ENCODE measurements at places on chromosomes 16 and 17. TPM values are rescaled to one million over a fixed set of nuclear protein-coding genes. Genes with fewer than 3 reads are reported as not detected.

DNA sequence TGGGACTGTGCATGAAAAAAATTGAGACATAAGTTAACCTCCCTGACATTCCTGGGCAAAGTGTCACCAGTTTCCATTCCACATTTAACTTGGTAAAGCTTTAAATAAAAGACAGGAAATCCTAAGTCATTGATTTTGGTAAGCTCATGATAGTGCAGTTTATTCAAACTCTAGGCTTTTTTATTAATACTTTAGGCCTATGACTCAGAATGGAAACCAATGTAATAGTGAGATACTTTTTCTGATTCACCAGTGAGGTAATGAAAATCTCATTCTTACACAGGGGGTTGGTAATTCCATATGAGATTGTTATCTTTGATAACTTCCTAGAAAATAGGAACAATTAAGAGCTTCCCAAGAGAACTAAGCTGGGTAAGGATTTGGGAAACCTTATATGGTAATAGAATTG lies 91.1 kb downstream of the NLK start:
- no peak overlapping the region for H3K27ac ChIP-seq
- peaks cover 12% of the 10 kb centered on the region for H3K36me3 ChIP-seq
- H3K4me3 ChIP-seq = no peak overlapping the region
- H3K4me1 ChIP-seq = no peaks in the 10 kb centered on the region
- no peak for DNase-seq

GRCh38 chr17:61487989-61488595 lies 35.9 kb downstream of the TBX4 start:
- no peaks in the 10 kb centered on the region for H3K27me3 ChIP-seq
- no peak overlapping the region for H3K4me3 ChIP-seq
- DNase-seq = no peak
- H3K4me1 ChIP-seq = no peaks in the 10 kb centered on the region
- H3K27ac ChIP-seq = no peak overlapping the region
- H3K36me3 ChIP-seq = no peaks in the 10 kb centered on the region

DNA sequence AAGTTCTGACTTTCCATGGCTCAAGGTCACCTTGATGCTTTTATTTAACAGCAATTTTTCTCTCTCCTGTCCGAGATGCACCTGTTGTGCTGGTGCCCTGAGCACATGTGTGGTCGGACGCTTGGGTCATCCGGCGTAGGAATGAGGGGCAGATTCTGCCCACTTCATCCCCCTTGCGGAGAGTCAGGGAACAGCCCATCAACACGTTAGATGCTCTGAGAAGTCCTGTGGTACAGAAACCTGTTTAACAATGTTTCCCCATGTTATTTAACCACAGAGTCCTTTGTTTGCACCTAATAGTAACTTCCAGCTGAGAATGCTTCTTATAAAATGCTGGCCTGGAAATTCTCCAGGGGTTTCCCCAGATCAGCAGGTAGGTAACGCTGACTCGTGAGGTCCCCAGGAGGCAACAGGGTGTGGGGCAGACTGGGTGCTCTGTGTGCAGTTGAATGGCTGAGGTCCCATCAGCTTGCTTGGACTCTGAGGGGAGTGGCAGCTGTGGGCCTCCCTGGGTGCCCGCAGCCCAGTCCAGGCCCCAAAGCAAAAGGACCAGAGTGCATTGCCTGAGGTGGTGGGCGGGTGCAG lies 17.8 kb downstream of the DOC2B start:
- H3K4me3 ChIP-seq = no peak overlapping the region
- H3K4me1 ChIP-seq = no peaks in the 10 kb centered on the region
- H3K36me3 ChIP-seq = no peaks in the 10 kb centered on the region

GRCh38 chr16:19135896-19136438 lies 22.2 kb downstream of the ITPRIPL2 start:
- H3K4me1 ChIP-seq = peaks cover 3% of the 10 kb centered on the region
- no peaks in the 10 kb centered on the region for H3K27me3 ChIP-seq

GRCh38 chr16:68710211-68710610 lies 26.9 kb upstream of the CDH1 start:
- H3K4me1 ChIP-seq = peaks cover 6% of the 10 kb centered on the region
- H3K36me3 ChIP-seq = no peaks in the 10 kb centered on the region
- no peak for DNase-seq
- H3K27me3 ChIP-seq = no peaks in the 10 kb centered on the region
- no peak overlapping the region for H3K4me3 ChIP-seq

GRCh38 chr17:40317345-40317873 lies 8.4 kb downstream of the RARA start:
- no peaks in the 10 kb centered on the region for H3K36me3 ChIP-seq
- peak overlapping the region; percentile 98 for H3K27ac ChIP-seq
- peak overlapping the region; percentile 79 for H3K4me3 ChIP-seq
- DNase-seq = peak; percentile 74

- H3K27ac ChIP-seq = no peak overlapping the region
- no peak overlapping the region for H3K4me3 ChIP-seq
- H3K4me1 ChIP-seq = no peaks in the 10 kb centered on the region
- H3K27me3 ChIP-seq = no peaks in the 10 kb centered on the region
- no peaks in the 10 kb centered on the region for H3K36me3 ChIP-seq
These were observed 163.2 kb downstream of the SPECC1 start for GRCh38 chr17:20172376-20172775.

- H3K27me3 ChIP-seq = no peaks in the 10 kb centered on the region
- no peak overlapping the region for H3K4me3 ChIP-seq
- H3K27ac ChIP-seq = no peak overlapping the region
- no peak for DNase-seq
These were observed 171.0 kb downstream of the ZFHX3 start for GRCh38 chr16:72876981-72877373.

GRCh38 chr17:66549731-66550207 lies 247.4 kb downstream of the PRKCA start:
- H3K36me3 ChIP-seq = no peaks in the 10 kb centered on the region
- no peak overlapping the region for H3K4me3 ChIP-seq
- no peaks in the 10 kb centered on the region for H3K27me3 ChIP-seq
- H3K27ac ChIP-seq = no peak overlapping the region

GRCh38 chr17:70128727-70129238 lies 40.5 kb upstream of the KCNJ2 start:
- H3K27me3 ChIP-seq = no peaks in the 10 kb centered on the region
- no peak for DNase-seq
- H3K27ac ChIP-seq = no peak overlapping the region
- H3K4me1 ChIP-seq = no peaks in the 10 kb centered on the region

DNA sequence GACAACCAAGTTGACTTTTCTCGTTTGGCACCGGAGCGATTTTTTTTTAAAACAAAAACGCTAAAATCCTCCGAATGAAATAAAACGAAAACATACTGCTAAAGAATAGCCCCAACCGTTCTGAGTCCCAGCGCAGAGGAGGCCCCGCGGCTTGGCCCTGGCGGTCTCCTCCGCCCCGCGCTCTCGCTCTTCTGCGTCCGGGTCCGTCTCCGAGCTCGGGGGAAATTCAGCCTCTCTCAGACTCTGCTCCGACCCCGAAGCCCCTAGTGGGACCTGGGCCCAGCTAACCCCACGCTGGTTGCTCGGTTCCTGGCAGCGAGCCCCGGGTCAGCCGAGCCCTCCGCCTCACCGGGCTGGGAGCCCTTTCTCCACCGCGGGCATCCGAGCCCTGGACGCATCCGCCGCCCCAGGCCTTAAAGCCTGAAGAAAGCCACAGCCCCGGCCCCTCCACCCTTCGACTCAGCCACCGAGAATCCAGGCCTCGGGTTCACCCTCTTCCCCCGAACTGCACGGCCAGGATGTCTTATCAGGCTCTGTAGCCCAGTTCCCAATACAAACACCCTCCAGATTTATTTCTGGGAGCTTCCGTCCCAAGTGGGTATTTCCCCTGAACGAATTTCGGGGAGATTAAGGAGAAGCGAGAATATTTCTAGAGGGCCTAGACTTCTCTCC lies 1.2 kb downstream of the TBX2 start:
- no peaks in the 10 kb centered on the region for H3K36me3 ChIP-seq
- peaks cover 63% of the 10 kb centered on the region for H3K27me3 ChIP-seq
- no peak overlapping the region for H3K27ac ChIP-seq

- no peak for DNase-seq
- no peaks in the 10 kb centered on the region for H3K27me3 ChIP-seq
- no peaks in the 10 kb centered on the region for H3K36me3 ChIP-seq
- H3K27ac ChIP-seq = no peak overlapping the region
- H3K4me1 ChIP-seq = no peaks in the 10 kb centered on the region
These were observed 257.4 kb upstream of the IRX5 start for GRCh38 chr16:54673313-54673712.

DNA sequence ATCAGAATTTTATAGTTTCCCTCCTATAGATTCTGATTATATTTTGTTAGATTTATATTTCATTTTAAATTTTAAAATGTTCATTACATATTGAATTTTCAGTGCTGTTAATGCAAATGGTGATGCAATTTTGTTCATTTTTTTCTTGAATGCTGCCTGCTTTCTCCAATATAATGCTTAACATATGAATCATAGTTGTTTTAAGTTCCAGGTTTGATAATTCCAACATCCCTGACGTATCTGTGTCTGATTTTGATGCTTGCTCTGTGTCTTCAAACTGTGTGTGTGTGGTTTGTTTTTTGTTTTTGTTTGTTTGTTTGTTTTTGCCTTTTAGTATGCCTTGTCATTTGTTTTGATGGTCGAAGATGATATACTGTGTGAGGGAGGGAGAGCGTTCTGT lies 134.7 kb upstream of the ELAC2 start:
- H3K27ac ChIP-seq = no peak overlapping the region
- no peaks in the 10 kb centered on the region for H3K4me1 ChIP-seq
- no peaks in the 10 kb centered on the region for H3K27me3 ChIP-seq
- H3K4me3 ChIP-seq = no peak overlapping the region

DNA sequence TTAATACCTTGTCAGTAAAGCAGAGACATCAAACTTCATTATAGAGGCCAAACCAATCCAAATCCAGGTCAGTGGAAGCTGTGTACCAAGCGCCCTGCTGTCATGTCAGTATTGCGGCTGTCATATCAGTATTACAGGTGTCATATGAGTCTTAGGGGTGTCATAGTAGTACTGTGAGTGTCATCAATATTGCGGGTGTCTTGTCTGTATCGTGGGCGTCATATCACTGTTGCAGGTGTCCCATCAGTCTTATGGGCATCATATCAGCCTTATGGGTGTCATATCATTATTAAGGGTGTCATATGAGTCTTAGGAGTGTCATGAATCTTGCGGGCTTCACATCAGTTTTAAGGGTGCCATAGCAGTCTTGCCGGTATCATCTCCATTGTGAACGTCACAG lies 6.0 kb upstream of the PRDM7 start:
- peaks cover 14% of the 10 kb centered on the region for H3K4me1 ChIP-seq
- no peaks in the 10 kb centered on the region for H3K36me3 ChIP-seq
- DNase-seq = no peak
- H3K4me3 ChIP-seq = no peak overlapping the region
- H3K27me3 ChIP-seq = no peaks in the 10 kb centered on the region
- H3K27ac ChIP-seq = no peak overlapping the region

- H3K27me3 ChIP-seq = no peaks in the 10 kb centered on the region
- H3K27ac ChIP-seq = peak within 1 kb of the TSS; percentile 30
- no peaks in the 10 kb centered on the region for H3K36me3 ChIP-seq
- peak within 1 kb of the TSS; percentile 48 for H3K4me3 ChIP-seq
These were observed at the start of gene LYRM9 for GRCh38 chr17:27892866-27893769. Gene LYRM9 (minus strand): TSS chr17:27893365. CDS start chr17:27882694, 10,671 bp downstream.

- H3K4me3 ChIP-seq = no peak overlapping the region
- no peaks in the 10 kb centered on the region for H3K4me1 ChIP-seq
- no peaks in the 10 kb centered on the region for H3K27me3 ChIP-seq
- no peak overlapping the region for H3K27ac ChIP-seq
- no peak for DNase-seq
These were observed 231.1 kb upstream of the NLRP1 start for GRCh38 chr17:5815396-5815795.

- no peaks in the 10 kb centered on the region for H3K4me1 ChIP-seq
- H3K27ac ChIP-seq = peak overlapping the region; percentile 17
- no peak for DNase-seq
- no peaks in the 10 kb centered on the region for H3K27me3 ChIP-seq
These were observed 26.0 kb downstream of the TMEM204 start for GRCh38 chr16:1559446-1559975.

- peak; percentile 25 for DNase-seq
- H3K36me3 ChIP-seq = peaks cover 42% of the 10 kb centered on the region
- H3K4me1 ChIP-seq = no peaks in the 10 kb centered on the region
- H3K27me3 ChIP-seq = no peaks in the 10 kb centered on the region
- H3K27ac ChIP-seq = no peak overlapping the region
- H3K4me3 ChIP-seq = no peak overlapping the region
These were observed 6.0 kb upstream of the CDC6 start for GRCh38 chr17:40281663-40282062.

- peak; percentile 11 for DNase-seq
- H3K4me3 ChIP-seq = no peak overlapping the region
- no peaks in the 10 kb centered on the region for H3K27me3 ChIP-seq
- peaks cover 33% of the 10 kb centered on the region for H3K4me1 ChIP-seq
- no peaks in the 10 kb centered on the region for H3K36me3 ChIP-seq
These were observed 862 bp upstream of the GDE1 start for GRCh38 chr16:19522760-19523159.

GRCh38 chr17:67126983-67127382 lies 82.6 kb downstream of the CACNG1 start:
- DNase-seq = no peak
- peaks cover 44% of the 10 kb centered on the region for H3K36me3 ChIP-seq
- H3K4me1 ChIP-seq = no peaks in the 10 kb centered on the region
- H3K4me3 ChIP-seq = no peak overlapping the region
- H3K27ac ChIP-seq = no peak overlapping the region

GRCh38 chr16:69166221-69166833 lies 20.6 kb upstream of the SNTB2 start:
- H3K36me3 ChIP-seq = peaks cover 25% of the 10 kb centered on the region
- H3K27me3 ChIP-seq = no peaks in the 10 kb centered on the region
- peaks cover 13% of the 10 kb centered on the region for H3K4me1 ChIP-seq
- H3K4me3 ChIP-seq = no peak overlapping the region
- peak; percentile 44 for DNase-seq

DNA sequence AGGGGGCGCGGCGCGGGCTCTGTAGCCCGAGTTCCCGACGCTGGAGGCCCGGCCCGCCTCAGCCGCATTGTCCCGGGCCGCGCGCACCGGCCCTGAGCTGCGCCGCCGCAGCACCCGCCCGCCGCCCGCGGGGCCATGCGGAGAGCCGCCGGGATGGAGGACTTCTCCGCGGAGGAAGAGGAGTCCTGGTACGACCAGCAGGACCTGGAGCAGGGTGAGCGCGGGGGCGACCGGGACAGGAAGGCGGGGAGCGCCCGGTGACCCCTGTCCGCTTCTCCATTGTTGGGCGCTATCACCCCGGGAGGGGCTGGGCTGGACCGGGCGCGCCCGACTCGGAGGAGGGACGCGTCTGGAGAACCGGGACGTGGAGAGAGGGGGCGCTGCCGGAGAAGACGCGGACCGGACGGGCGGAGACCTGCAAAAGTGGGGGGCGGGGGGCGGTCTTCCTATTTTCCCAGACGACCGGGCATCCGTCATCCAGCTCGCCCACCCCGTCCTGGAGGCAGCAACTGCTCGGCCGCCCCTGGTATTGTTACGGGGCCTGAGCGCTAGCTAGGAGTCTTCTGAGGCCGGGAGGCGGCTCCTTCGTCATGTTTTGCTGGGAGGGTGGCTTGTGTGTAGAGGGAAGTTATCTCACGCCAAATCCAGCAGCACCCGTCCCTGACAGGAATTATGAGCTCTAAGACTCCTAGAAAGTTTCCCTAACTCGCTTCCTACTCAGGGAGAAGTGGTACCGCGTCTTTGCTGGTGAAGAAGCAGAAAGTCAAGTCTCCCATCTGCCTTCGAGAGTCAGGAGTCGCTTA lies 678 bp downstream of the CDR2L start:
- no peak overlapping the region for H3K27ac ChIP-seq
- H3K27me3 ChIP-seq = peaks cover 10% of the 10 kb centered on the region
- no peaks in the 10 kb centered on the region for H3K36me3 ChIP-seq
- peaks cover 16% of the 10 kb centered on the region for H3K4me1 ChIP-seq

RDM1 gene
- 1.00 TPM for total RNA-seq

CACNA1G gene
- total RNA-seq = not detected

NOG gene
- total RNA-seq = 0.19 TPM

SARM1 gene
- 26.2 TPM for total RNA-seq

NOS2 gene
- total RNA-seq = 0.20 TPM

GAS2L2 gene
- not detected for total RNA-seq

CTF1 gene
- total RNA-seq = 0.60 TPM

MYH10 gene
- 0.28 TPM for total RNA-seq

SPIRE2 gene
- 4.5 TPM for total RNA-seq

INTS2 gene
- 14.2 TPM for total RNA-seq

NECAB2 gene
- total RNA-seq = not detected

CHST4 gene
- not detected for total RNA-seq

All from natural killer cell (primary cell).